Stimulated activated CD4-positive, alpha-beta T cell treated with anti-CD3 and anti-CD28 coated beads, Interleukin-2, amount 100 ng/mL, for 48 hours (primary cell): ENCODE measurements at places on chromosomes 5 and 9.

GRCh38 chr5:113451797-113452196 lies 17.0 kb upstream of the TSSK1B start:
- DNase-seq: no peak

DNA sequence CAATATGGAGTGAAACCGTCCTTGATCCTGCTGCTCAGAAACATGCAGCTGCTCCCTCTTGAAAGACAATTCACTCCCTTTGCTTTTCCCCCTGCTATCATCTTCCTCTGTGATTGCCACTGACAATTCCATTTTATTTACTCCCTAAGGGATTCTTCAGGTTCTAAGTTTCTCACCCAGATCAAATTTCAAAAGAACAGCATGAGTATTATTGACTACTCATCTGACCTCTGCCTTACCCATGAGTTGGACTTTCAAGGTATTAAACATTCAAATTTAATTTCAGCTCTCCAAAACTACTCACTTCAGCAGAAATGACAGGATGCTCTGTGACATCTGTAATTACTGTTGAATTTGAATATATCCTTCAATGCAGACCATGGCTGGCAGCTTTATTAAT lies 236.5 kb upstream of the HAPLN1 start:
- no peak for DNase-seq

- DNase-seq: no peak
Measured at GRCh38 chr9:22817181-22817580, 370.6 kb downstream of the DMRTA1 start.

DNA sequence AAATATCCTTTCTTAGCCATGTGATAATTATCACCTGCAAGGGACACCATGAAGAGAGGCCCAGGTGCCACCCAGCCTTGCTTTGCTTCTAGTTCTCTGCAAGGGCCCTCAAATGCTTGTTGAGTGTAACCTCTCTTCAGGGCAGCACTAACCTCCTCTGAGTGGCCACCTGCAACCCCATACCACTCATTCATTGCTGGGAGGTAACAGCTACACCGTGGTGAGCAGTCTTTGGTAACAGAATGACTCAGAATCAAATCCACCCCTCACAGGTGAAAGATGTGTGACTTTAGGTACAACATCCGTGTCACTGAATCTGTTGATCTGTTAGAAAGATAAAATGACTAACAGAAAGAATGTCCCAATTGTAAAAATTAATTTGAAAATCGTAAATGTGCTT lies 365.1 kb upstream of the TRPC7 start:
- DNase-seq: no peak

DNA sequence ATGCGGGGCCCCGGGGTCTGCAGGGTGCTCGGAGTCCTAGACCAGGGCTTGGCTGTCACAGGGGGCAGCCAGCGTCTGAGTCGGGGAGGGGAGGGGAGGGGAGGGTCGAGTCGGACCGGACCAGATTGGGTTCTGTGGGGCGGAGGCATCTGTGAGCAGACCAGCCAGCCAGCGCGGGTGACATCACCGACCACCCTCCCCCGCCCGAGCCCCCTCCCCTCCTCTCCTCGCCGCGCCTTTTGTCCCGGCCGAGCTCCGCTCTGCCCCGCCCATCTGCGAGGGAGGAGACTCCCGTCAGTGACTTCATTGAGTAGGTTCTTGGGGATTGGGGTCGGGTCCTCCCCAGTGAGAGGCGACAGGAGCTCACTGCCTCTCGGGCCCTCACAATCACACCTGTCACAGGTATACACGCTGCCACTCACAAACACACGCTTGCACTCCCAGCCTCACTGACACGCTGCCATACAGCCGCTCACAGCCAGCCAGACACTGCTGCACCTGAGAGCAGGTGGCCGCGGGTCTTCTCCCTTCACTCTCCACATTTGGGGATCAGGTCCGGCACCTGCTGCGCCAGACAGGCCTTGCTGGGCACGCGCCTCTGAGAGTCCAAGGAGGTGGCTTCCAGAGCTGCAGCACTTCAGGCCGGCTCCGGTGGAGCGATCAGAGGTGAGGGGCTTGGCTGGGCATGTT lies 546 bp downstream of the DNAJB5 start:
- no peak for DNase-seq

DNA sequence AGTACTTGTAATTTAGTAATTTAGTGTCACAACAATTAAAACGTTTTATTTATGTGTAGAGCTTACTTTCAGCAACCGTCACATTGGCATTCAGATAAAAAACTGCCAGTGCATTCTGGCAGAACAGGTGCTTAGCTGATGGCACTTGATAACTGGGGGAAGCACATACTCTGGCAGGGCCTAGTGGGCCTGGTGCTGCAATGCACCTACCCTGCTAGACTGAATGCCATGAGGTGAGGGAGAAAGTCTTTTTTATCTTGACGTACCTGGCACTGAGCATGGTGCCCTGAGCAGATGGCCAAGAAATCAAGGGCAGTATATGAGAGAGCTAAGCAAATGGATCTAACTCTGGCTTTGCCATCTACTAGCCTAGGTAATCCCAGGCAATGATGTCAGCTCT lies 280.6 kb upstream of the EFNA5 start:
- no peak for DNase-seq

GRCh38 chr5:6202968-6203365 lies 175.4 kb downstream of the MED10 start:
- DNase-seq: no peak

DNA sequence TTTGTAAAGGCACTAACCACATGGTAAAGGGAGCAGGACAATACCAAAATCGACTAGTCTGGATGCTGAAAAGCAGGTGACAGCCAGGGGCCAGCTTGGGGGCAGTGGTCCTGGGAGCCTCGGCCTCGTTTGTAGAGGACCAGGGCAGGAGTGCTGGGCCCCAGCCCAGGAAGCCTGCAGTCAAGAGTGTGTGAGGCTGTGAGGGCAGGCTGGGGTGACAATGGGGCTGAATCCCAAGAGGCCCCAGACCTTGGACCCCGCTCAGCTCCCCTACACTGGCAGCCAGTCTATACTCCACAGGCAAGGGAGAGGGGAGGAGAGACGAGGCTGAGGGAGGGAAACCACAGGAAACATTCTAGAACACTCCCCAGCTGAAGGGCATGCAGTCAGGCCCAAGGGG lies 2.6 kb upstream of the INPP5E start:
- DNase-seq: no peak

DNA sequence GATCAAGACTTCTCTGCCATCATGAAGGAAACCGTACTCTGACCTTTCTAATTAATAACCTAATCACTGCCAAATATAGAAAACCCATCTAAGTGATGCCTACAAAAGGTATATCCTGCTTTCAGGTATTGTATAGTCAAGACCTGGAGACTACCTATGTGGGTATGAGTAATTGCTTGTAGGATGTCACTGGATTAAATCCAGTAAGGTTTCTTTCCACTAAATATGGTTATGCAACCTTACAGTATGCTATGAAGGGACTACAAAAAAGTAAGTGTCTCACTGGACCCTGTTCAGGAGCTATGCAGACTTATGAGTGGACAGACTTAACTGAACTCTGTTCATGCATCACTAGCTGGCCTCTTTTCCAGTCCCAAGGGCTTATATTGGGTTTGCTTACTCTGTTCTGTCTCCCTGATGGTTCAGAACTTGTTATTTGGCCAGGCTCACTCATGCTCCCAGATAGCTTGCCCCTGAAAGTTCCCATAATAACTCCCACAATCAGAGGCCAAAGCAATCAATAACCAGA lies 51.1 kb downstream of the PDE6A start:
- no peak for DNase-seq

DNA sequence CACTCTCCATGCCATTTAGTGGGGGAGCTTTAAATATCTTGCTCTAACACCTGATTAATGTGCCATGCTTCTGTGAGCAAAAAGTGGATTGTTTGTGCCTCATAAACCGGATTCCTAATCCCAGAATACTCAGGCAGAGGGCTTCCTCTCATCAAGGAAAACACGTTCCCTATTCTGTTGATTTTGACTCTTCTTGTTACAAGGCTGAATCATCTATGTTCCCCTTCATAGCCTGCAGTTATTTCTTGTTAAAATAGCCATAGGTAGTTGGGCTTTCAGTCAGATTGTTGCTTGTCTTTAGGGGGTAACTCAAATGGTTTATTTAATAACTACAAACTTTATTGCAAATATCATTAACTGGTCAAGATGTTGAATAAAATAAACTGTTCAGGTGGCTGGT lies 26.6 kb downstream of the ROPN1L start:
- DNase-seq: no peak

DNA sequence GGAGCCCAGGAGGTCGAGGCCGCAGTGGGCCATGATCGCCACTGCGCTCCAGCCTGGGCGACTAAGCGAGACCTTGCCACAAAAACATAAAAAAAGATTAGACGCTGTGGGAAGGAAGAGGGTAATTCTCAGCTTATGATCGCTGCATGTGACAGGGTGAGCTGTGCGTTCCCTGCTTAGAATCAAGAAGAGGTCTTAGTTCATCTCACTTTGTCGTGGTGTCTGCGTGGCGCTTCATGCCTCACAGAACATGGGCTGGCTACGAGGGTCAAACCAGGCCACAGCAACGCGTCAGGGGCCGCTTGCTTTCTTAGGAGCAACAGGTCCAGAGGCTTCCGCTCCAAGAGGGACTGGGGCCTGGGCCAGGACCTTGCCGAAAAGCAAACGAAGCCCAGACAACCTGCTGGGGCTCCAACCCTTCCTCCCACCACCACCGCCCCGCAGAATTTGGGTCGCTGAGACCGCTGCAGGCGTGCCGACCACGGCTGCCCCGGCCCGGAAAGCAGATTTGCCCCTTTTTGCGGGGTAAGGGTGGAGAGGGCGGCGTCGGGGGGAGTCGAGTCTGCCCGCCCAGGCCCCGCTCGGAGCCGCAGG lies 10.0 kb upstream of the GRIN1 start:
- no peak for DNase-seq

GRCh38 chr5:57741336-57741735 lies 258.7 kb upstream of the ACTBL2 start:
- DNase-seq: no peak

DNA sequence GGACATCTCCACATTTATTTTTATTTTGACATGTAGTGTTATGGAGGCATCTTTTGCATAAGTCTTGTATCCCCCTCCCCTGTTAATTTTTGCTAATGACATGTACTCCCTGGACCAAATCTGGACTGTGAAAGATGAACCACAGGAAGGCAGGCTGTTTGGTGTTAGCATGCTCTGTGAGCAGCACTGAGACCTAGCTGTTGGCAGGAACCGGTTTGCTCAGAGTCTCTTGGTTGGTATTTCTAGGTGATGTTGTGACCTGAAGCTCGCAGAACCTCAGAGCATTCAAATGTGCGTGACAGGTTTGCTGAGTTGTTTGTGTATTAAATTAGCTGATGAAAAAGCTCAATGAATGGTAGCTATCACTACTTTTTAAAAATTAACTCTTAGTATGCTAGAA lies 53.6 kb upstream of the PHF2 start:
- DNase-seq: no peak

- no peak for DNase-seq
Measured at GRCh38 chr5:134494780-134495179, 30.7 kb upstream of the JADE2 start.

DNA sequence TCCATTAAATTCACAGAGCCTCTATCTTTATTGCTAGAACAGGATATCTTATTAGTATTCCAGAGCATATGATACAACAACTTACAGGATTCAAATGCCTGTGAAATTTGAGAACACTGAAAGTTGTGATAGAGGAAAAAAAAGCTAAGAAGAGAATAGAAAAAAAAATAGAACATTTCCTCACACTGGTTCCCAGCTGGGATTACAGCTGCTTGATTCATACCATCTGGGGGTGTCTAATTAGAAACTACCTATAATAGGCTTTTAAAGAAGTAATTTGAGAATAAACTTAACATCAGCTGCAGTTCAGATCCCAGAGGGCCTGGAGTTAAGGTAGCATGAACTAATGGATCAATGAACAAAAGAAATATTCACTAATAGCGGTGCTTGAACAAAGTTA lies 922.0 kb downstream of the CDH12 start:
- DNase-seq: no peak

- no peak for DNase-seq
Measured at GRCh38 chr5:180467028-180467975, 26.9 kb upstream of the CNOT6 start.

- DNase-seq: no peak
Measured at GRCh38 chr9:19924080-19924479, 135.2 kb upstream of the SLC24A2 start.

DNA sequence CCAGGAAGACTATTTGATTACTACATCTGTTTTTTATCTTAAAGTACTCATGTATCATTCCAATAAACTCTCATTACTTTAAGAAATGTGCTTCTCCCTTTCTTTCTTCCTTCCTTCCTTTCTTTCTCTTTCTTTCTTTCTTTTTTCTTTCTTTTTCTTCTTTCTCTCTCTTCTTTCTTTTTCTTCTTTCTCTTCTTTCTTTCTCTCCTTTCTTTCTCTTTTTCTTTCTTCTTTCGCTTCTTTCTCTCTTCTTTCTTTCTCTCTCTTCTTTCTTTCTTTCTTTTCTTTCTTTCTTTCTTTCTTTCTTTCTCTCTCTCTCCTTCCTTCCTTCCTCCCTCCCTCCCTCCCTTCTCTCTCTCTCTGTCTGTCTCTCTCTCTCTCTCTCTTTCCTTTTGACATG lies 298.6 kb upstream of the ANKH start:
- DNase-seq: no peak

DNA sequence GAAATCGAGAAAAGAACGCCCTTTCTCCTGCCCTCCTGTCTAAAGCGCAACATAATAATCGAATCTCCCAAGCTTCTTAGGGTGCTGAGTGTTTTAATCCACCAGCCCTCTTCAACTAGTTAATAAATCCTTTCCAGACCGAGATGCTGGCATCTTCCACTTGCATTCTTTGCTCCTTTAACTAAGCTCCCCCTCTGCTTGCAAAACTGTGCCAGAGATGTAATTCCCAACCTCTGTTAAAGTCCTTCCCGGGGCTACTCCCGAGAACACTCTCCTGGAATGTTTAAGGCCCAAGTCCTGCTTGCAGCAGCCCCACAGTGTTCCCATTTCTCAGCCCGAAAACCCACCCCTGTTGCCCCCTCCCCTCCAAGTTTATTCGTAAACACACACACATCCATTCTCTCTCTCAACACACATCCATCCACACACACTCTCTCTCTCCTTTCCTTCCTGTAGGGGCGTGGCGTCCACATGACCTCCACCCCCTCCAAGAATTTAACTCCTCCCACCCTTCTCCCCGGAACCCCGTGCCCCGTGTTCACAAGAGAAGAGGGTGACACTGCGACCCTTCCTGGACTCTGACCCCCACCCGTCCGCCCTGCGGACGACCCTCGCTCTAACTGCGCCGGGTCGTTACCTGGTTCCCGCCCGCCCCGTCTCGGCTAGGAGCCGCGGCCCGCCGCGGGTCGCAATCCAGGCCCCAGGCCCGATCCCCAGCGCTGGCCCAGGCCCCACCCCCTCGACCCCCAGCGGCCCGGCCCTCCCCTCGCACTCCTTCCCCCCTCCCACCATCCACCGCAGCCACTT lies 7.0 kb upstream of the MGAT1 start:
- DNase-seq: peak; percentile 68

- no peak for DNase-seq
Measured at GRCh38 chr5:73215531-73215890, 42.5 kb downstream of the TMEM174 start.

GRCh38 chr5:119055294-119055693 lies 15.6 kb upstream of the DMXL1 start:
- DNase-seq: no peak

GRCh38 chr9:131997779-131998178 lies 81.9 kb downstream of the MED27 start:
- no peak for DNase-seq
